ENCODE measurements at places on chromosomes 7 and 10.

- DNase-seq = no peak
Measured at GRCh38 chr10:132204078-132204780, 17.5 kb downstream of the DPYSL4 start.

- DNase-seq = no peak
Measured at GRCh38 chr7:85095366-85095765, 91.5 kb downstream of the SEMA3D start.

GRCh38 chr10:54710918-54711317 lies 90.1 kb downstream of the PCDH15 start:
- no peak for DNase-seq

DNA sequence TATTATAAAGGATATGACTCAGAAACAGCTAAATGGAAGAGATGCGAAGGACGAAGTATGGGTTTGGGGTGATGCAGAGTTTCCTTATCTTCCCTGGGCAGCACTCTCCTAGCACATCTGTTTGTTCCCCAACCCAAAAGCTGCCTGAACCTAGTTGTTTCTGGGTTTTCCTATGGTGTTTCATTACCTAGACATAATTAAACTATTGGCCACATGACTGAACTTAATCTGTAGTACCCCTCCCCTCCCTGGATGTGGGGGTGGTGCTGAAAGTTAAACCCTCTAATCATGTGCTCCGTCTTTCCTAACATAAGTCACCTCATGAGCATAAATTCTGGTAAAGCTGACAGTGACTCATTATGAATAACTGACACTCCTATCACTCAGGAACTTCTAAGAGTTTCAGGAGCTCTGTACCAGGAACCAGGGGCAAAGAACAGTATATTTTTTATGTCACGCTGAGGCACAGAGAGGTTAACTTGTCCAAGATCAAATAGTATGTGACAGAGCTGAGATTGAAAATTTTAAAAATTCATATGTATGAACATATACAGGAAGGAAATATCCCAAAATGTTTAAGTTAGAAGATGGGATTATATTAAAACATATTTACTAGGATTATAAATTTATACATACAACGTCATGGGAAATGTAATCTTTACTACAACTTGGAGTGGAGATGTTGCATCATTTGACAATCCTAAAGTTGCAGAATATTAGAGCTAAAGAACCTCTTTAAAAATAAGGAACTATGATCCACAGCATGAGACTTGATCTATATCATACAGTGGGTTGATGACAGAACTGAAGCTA lies 4.8 kb downstream of the STRIP2 start:
- peak; percentile 98 for DNase-seq

DNA sequence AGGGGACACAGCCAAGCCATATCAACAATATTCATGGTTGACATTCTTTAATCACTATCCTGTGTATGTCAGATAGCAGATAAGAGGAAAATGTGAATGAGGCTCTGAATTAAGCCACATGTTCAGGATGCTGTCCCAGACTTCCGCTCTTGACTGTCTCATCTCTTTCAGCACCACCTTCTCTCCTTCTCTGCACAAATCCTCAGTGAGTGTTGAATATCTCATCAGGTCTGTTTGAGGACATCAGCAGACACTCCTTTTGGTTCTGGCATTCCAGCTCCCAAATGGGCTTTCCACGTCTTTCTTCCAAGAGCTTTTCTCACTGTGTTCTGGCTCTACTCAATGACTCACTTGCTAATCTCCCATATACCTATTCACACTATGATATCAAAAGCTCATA lies 321.7 kb downstream of the GALNT17 start:
- no peak for DNase-seq

- DNase-seq = no peak
Measured at GRCh38 chr10:102118867-102119266, 1.3 kb downstream of the LDB1 start.

GRCh38 chr7:75578081-75578480 lies 86.0 kb downstream of the SPDYE5 start:
- DNase-seq = no peak

DNA sequence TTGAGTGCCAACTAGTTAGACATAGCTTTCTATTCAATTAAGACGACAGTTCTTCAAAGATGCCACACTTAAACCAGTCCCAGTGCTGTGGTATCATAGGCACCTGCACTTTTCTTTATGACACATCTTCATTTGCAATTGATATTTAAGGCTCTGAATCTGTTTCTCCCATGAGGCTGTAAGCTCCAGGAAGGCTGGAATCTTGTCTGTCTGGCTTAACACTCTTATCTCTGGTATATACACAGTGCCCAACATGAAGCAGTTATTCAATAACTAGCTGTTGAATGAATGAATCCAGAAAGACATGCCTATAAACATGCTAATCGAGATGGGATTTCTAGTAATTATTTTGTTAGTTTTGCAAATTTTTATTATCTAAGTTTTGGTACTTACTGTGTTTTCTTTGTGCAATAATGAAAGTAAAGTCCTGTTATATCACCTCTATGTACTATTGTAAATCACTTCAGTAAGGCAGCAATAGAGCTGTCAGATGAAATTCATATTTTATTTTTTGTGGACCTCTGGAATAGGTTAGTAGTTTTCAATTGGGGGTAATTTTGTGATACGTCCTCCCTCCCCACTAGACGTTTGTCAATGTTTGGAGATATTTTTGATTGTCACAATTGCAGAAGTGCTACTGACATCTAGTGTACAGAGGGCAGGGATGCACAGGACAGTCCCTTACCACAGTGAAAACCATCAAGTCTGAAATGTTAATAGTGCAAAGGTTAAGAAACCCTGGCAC lies 51.3 kb upstream of the STEAP4 start:
- DNase-seq = peak; percentile 46

- DNase-seq = no peak
Measured at GRCh38 chr7:50565977-50566376, 772 bp upstream of the DDC start.

DNA sequence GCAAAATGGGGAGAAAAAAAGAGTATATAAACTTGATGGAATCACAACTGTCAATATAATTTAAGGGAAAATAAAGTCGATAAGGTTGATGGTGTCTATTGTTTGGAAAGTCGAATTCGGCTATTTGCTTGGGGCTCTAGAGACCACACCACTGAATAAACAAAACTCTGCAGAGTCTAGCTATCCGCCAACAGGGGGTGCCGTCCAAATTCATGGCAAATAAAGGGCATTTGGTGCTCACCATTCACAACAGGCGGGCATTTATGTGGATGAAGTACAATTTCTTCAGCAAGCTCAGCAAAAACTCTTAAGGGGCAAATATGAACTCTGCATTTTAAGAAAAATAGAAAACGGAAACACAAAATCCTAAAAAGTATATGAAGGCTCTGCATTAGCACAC lies 23.3 kb downstream of the CD36 start:
- no peak for DNase-seq

GRCh38 chr10:60967854-60968484 lies 24.0 kb upstream of the RHOBTB1 start:
- no peak for DNase-seq

DNA sequence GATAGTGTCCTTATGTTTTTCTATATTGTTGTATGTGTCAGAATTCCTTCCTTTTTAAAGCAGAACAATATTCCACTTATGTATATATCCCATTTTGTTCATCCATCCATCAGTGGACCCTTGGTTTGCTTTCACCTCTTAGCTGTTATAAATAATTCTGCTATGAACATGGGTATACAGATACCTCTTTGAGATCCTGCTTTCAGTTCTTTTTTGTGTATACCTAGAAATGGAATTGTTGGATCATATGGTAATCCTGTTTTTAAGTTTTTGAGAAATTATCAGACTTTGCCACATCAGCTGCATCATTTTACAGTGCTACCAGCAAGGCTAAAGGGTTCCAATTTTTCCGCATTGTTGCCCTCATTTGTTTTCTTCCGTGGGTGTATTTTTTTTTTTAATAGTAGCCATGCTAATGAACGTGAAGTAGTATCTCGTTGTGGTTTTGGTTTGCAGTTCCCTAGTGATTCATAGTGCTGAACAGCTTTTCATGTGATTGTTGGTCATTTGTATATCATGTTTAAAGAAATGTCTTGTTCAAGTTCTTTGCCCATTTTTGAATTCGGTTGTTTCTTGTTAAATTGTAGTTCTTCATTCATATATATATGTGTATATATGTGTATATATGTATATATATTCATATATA lies 87.8 kb downstream of the LCOR start:
- no peak for DNase-seq

DNA sequence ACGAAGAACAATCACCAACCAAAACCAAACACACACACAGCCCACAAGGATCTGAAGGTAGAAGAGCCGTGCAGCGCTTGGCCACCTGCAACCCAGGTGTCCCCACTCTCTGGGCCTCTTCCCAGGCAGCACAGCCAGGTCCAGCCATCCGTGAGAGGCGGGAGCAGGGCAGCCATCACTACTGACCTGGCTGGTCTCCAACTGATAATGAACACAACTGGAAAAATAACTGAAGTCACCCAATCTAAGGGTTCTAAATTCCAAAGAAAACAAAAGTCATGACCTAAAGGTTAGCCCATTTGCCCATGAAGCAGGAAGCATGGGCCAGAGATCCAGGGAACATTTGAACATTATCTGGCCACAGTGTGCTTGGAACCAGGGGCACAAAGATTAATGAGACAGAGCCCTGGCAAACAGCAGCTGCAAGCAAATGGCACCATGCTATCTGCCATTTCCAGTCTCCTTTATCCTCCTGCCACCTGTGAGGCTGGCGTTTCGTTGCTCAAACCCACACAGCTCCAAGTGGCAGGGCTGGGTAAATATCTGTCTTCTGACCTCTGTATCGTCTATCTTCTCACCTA lies 207.9 kb downstream of the TNS3 start:
- no peak for DNase-seq

- DNase-seq = no peak
Measured at GRCh38 chr7:2004841-2005725, 227.7 kb downstream of the MAD1L1 start.

DNA sequence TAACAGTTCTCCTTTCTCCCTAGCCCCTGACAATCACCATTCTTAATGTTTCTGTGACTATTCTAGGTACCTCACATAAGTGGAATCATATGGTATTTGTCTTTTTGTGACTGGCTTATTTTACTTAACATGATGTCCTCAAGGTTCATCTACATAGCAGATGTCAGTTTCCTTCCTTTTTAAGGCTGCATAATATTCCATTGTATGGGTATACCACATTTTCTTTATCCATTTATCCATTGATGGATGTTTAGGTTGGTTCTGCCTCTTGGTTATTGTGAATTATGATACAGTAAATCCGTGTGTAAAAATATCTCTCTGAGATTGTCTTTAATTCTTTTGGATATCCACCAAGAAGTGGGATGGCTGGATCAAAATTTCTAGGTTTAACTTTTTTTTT lies 13.2 kb downstream of the BBS9 start:
- DNase-seq = no peak

DNA sequence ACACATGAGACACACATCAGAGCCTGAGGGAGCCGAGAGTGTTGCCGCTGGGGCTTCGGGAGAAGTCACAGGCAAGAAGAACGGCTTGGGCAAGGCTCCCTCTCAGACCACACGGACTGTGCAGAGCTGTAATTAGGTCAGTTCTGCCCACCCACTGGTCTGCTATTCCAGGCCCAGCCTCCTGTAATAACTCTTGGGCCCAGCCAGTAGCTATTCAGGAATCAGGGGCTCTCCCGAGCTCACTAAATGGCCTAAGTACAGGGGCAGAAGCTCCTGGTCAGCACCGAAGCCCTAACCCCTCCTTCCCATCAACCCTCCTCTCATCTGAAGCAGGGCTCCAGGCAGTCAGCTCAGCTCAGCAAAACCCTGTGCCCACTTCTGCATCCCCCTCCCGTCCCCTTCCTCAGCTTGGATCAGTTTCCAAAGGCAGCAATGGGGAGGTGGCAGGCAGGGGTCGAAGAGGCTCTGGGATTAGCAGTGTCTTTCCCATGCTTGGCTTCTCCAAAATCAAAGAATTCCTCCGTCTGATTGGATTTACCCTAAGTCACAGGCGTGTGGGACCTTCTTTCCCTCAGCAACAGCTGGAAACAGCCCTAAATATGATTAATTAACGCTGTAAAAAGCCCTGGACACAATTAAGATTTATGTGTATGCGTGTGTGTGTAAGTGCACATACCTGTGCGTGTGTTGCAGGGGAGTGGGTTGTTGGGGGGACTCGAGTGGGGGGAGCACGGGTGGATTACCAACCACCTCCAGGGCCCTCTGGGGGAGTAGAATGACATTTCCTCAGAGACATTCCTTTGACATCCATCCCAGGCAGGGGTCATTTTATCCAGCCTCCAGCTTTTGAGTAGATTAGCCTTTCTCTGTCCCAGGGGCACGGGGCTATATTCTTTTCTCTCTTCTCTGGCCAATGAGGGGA lies 48.4 kb upstream of the BTRC start:
- DNase-seq = no peak

DNA sequence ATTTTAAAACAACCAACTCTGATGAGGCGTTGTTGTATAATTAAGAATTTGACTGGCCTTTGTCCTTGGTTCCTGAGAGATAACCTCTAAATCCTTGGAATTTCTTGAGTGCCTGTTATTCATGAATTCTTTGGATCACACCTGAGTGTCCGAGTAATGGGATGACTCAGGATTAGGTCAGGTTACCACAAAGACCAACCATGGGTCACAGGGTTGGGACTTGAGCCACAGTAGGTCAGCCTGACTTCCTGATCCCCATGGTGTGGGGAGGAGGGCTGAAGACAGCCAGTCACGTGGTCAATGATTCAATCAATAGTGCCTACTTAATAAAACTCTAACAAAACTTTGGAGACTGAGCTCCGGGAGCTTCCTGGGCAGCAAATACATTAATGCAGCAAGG lies 192.5 kb downstream of the GFRA1 start:
- no peak for DNase-seq

- no peak for DNase-seq
Measured at GRCh38 chr10:30231709-30232108, 117.4 kb downstream of the MTPAP start.

DNA sequence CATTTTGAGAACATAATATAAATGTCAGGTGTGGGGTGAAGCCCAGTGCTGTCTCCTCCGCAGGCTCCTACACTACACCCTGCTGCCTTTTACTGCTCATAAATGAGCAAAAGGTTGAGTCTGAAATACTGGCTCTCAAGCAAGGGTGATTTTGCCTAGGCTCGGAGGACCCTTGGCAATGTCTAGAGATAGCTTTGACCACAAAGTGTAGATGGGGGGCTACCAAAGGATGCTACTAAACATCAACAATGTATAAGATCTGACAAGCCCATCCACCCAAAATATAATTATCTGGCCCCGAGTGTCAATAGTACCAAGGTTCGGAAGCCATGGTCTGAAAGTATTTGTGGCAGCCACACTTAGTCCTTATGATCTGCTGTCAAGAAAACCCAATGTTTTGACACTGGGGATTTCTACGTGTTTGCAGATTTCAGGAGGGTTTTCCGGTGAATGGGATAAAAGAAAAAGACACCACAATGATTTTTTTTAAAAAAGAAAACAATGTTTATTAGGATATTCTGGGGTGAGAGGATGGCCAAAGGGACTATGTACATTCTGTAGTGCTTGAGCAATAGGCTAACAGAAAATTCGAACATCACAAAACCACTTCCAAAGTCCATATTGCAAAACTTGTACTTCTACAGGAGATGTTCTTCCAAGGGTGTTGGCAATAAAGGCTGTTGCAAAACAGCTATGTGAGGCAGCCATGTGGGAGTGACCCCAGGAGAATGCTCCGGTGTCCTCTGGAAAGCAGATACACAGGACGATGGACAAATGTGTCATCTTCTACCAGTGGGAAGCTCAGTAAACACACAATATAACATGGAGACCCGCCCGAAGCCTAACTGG lies 216.3 kb downstream of the GFRA1 start:
- DNase-seq = no peak
